GF-D8 (cell line): ENCODE measurements at places on chromosomes 1 and 21.

- DNase-seq, result no peak
Measured at GRCh38 chr1:60262701-60263100, 189.1 kb upstream of the C1orf87 start.

DNA sequence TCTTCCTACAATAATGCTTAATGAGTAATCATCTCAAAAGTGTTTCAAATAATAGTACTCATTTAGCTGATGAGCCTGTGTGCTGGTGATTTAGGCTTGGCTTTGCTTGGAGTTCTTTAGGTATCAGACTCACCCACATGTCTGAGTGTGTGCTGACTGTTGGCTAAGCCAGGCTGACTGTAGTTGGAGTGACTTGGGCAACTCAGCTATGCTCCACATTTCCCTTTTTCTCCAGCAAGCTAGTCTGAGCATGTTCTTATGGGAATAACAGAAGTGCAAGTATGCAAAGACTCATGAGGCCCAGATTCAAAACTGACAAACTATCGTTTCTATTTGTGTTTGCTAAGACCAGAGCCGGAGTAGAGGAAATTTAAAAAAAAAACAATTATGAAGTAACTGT, 99.0 kb upstream of the ADGRL4 start:
- no peak for DNase-seq

DNA sequence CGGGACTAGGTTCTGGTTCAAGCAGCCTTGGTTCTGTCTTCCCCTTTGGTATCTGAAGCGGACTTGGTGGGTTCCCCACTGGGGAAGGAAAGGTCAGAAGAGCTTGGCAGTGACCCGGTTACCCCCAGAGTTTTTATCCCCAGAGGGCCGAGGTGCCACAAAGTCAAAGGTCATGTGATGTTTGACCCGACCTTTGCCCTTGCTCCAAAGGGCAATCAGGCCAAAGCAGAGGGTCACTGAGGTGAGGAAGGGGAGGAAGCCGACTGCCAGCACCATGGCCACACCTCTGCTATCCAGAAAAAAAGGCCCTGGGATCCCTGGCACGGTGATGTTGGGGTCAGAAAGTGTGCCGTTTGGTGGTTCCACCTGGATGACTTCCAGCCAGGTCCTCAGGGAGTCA, 4.4 kb downstream of the LINGO4 start:
- no peak for DNase-seq

GRCh38 chr21:35234725-35235124, 185.6 kb upstream of the RUNX1 start:
- DNase-seq, result no peak

DNA sequence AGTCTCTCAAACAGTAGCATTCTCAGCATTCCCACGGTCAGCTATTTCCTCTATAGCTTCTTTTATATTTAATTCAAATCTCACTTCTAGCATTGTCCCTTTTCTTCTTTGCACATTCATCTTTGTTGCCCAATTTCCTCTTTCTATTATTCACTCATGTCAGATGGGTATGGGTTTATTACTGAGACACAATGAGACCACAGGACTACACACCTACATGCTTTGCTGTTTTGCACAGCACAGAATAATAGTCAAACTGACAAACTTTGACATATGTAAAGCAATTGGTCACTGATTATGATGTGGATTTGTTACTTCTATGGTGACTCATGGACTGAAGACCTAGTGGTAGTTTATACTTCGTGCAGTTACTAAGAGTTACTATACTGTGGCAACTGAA, 5.8 kb upstream of the CD1C start:
- DNase-seq, result no peak

DNA sequence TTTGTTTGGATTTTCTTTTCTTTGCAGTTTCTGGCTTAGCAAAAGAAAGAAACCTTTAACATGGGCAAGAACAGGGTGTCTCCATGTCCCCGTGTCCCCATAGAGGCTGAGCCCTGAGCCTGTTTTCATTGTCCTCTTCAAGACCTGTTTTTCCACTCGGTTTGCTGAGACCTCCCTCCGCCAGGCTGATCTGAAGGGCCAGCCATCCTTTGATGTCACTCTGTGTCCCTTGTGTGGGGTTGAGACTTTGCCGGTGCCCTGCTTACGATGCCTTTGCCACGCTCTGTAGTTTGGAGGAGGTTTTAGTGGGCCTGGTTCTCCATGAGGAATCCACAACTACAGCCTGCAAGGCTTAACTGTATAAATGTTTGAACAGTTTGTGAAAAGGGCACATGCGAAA, 23.8 kb downstream of the IFNGR2 start:
- no peak for DNase-seq

DNA sequence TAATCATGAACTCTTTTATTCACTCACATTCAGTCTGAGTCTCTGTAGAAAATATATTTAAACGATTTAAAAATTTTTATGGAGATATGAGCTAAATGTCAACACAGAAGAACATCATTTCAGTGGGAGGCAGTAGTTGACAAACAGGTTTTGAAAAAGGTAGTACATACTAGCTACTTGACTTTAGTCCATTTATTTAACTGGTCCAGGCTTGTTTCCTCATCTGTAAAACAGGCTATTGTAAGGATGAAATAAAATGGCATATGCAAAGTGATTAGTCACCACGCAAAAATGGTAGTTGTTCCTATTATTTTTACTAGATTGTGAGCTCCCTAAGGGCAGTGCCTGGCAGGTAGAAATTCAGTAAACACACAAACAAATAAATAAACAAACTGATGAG, 75.2 kb downstream of the NTPCR start:
- no peak for DNase-seq

GRCh38 chr1:17679856-17680255, 75.3 kb upstream of the ACTL8 start:
- no peak for DNase-seq

DNA sequence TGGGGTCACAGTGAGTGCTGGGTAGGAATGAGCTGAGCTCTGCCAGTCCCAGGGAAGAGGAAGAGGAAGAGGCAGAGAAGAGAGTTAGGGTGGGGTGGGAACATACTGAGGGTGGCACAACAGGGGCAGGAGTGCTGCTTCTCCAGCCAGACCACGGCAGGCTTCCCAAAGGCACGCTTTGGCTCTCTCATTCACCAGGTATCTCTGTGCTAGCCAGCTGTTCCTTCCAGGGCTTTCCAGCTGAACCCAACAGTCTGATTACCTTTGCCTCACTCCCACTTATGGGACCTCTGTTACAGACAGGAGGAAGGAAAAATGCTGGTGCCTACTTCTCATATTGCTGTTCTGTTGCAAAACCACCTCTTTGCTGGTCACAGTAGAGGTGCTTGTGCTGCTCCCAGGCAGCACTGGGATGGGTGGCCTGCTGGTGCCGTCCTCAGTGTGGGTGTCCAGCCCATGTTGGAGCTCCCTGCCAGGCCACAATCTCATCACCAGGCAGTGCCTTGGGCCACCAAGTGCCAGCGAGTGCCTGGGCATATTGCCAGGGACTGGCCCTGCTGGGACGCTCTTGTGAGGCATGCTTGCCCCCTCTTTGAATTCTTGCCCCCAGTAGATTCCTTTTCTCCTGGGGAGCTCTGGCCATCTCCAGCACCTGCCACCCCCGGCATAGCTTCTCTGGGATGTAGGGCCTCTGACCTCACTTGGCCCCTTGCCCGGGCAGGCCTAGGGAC, 2.1 kb downstream of the ADORA1 start:
- no peak for DNase-seq

- DNase-seq, result no peak
Measured at GRCh38 chr1:97913506-97914139, 7.2 kb downstream of the DPYD start.

- no peak for DNase-seq
Measured at GRCh38 chr1:219549215-219549614, 63.7 kb downstream of the ZC3H11B start.

GRCh38 chr1:22344329-22344630, 107.4 kb upstream of the ZBTB40 start:
- no peak for DNase-seq

DNA sequence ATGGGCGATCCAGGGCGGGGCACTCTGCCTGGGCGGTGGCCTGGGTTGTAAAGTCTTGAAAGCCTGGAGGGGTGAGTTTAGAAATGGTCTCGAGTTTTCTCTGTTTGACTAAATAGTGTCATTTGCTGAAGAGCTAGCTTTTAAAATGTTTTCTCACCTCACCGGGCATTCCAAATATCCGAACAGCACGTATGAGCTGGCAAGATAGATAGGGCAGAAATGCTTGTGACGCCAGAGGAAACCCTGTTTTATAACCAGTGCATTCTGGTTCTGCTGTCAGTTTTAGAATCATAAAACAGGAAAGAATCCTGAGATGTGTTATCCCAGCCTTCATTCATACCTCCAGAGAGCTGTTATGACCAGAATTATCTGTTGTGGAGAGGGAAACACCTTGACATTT, 725 bp downstream of the RTCA start:
- no peak for DNase-seq

DNA sequence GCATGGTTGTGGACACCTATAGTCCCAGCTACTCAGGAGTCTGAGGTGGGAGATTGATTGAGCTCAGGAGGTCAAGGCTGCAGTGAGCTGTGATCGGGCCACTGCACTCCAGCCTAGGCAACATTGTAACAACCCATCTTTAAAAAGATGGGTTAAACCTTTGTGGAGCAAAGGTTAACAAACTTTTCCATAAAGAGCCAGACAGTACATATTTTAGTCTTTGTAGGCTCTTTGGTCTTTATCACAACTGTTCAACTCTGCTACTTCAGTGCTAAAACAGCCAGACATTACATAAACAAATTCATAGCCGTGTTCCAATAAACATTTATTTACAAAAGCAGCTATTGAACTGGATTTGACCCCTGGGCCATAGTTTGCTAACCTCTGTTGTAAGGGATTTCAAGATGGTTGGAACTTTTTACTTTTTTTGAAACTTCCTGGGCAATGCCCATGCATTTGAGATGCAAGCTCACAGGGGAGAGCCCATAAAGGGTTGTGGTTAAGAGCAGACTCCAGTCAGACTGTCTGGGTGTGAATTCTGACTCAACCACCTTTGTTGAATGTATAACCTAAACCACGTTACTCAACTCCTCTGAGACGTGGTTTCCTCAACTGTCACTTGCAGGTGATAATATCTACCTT, 10.8 kb downstream of the INAVA start:
- DNase-seq, result peak; percentile 84

- no peak for DNase-seq
Measured at GRCh38 chr1:83928396-83928795, 70.5 kb downstream of the TTLL7 start.

- DNase-seq, result no peak
Measured at GRCh38 chr1:27713869-27714513, 11.8 kb upstream of the FAM76A start.

- no peak for DNase-seq
Measured at GRCh38 chr1:46617108-46617800, 643 bp upstream of the MOB3C start.

GRCh38 chr1:159923203-159924024, 1.9 kb downstream of the TAGLN2 start:
- peak; percentile 74 for DNase-seq

DNA sequence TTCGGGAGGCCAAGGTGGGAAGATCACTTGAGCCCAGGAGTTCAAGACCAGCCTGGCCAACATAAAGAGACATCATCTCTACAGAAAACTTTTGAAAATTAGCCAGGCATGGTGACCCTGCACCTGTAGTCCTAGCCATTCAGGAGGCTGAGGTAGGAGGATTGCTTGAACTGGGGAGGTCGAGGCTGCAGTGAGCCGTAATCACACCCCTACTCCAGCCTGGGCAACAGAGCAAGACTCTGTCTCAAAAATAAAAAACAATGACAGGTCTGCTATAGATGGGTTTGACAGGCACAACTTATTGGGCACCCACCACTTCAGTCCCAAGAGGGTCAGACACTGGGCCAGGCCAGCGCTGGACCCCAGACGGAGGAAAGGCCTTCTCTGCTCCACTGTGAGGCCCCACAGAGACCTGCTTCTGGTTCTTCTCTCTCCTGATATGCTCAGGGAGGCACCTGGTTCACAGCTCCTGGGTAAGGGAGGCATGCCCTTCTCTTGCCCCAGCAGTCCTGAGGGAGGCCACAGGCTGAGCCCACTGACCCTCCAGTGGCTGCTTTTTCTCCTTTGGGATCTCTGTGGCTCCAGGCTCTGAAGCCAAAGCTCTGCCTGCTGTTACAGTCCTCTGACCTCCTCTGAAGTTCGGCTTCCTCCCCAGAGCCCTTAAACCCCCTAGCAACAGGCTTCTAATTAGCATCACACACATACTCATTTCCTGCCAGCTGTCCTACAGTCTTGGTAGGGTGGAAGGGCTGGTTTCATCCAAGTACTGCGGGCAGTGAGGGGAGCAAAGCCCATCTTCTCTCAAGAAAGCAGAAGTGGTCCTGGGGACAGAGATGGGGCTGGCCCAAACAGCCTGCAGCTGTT, 14.4 kb downstream of the S100A16 start:
- peak; percentile 87 for DNase-seq

DNA sequence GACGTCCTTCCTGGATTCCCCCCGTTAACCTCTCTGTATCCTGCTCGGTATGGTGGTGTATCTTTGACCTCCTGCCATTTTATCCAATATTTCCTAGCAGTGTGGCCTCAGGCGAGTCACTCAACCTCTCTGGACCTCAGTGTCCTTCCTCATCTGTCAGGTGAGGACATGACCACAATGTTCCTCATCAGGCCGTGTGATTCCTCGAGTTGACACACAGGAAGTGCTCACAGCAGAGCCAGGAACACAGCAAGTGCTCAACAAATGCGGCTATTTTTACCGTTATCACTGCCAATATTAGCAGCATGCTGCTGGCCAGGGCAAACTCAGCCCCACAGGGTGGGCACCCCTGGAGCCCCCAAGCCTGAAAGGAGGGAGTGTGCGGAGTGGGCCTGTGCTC, 450.2 kb downstream of the KIF26B start:
- DNase-seq, result no peak

- DNase-seq, result no peak
Measured at GRCh38 chr1:8216005-8216404, 101.9 kb upstream of the SLC45A1 start.

- peak; percentile 32 for DNase-seq
Measured at GRCh38 chr1:31937300-31938183, 626 bp downstream of the PTP4A2 start.

GRCh38 chr1:209485167-209485566, 98.3 kb upstream of the CAMK1G start:
- DNase-seq, result no peak

DNA sequence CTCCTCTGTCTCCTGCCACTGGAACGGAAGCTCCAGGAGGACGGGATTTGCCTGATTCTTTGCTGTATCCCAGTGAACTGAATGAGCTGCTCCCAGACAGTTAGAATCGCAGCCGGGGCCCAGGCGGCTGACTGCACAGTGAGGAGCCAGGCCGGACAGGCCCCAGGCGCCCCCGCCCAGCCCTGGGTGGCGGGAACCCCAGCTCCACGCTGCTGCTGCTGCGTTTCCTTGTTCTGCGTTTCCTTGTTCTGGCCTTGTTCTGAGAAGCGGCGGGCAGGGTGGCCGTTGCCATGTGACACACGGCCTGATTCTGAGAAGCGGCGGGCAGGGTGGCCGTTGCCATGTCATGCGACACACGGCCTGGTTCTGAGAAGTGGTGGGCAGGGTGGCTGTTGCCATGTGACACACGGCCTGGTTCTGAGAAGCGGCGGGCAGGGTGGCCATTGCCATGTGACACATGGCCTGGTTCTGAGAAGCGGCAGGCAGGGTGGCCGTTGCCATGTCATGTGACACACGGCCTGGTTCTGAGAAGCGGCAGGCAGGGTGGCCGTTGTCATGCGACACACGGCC, 56.2 kb downstream of the SLC37A1 start:
- DNase-seq, result no peak

- DNase-seq, result no peak
Measured at GRCh38 chr1:17052641-17053040, 1.2 kb downstream of the SDHB start.

GRCh38 chr1:223755992-223756775, 43.8 kb downstream of the CAPN2 start:
- no peak for DNase-seq
